ENCODE measurements at places on chromosomes 5 and 9. TPM values are rescaled to one million over a fixed set of nuclear protein-coding genes. Genes with fewer than 3 reads are reported as not detected.
A peak's percentile ranks its signal among the peaks of the same experiment; 100 is the strongest.

DNA sequence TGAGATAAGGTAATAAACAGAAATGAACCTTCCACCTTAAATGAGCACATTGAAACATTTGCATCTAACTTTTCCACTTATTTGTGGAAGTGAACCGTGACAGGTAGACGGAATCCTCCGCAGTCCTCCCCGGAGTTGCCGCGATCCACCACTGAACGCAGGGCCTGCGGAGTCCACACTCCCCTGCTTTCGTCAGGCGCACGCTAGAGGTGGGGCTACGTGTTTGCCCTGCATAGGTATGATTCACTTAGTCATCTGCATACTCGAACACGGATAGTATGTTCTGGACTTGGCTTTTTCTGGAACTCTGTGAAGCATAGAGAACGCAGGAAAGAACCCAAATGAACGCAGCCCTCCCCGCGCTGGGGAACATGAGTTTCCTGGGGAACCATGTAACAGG lies 272.8 kb upstream of the IRX4 start:
- DNase-seq: no peak
- no peaks in the 10 kb centered on the region for H3K36me3 ChIP-seq
- no peaks in the 10 kb centered on the region for H3K4me1 ChIP-seq
- H3K4me3 ChIP-seq: no peak overlapping the region
- H3K27me3 ChIP-seq: no peaks in the 10 kb centered on the region

TLR4 gene
- total RNA-seq: 0.07 TPM

DNA sequence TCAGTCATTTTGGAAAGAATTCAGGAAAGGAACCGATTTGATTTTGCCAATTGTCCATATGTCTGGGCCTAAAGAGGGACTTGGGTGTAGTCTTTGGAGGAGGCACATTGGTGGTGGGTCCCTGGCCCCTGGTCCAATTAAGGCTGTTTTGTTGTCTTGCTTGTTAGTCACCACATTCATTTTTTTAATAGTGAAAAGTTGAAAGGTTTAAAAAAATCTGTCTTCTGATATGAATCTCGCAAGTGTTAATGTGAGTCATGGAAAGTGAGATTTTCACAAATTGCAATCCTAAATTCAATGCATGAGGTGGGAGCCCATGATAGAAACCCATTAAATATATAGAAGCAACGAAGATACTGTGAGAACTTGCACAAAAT lies 165.9 kb upstream of the OTULINL start:
- H3K36me3 ChIP-seq: peaks cover 50% of the 10 kb centered on the region
- peaks cover 3% of the 10 kb centered on the region for H3K4me1 ChIP-seq
- H3K27ac ChIP-seq: peak overlapping the region; percentile 59
- H3K4me3 ChIP-seq: no peak overlapping the region
- no peaks in the 10 kb centered on the region for H3K27me3 ChIP-seq

GABRA6 gene
- not detected for total RNA-seq

GRCh38 chr9:132877824-132878694 lies at the start of gene AK8:
Gene AK8 (minus strand): TSS chr9:132878284. CDS start chr9:132878255, 29 bp downstream.
- no peaks in the 10 kb centered on the region for H3K36me3 ChIP-seq
- peak; percentile 89 for DNase-seq
- H3K27me3 ChIP-seq: peaks cover 24% of the 10 kb centered on the region
- peak within 1 kb of the TSS; percentile 24 for H3K27ac ChIP-seq

ADRA1B gene
- total RNA-seq: 0.68 TPM

GRCh38 chr5:7415123-7415522 lies 19.2 kb downstream of the ADCY2 start:
- no peaks in the 10 kb centered on the region for H3K27me3 ChIP-seq
- H3K4me3 ChIP-seq: no peak overlapping the region
- DNase-seq: no peak
- H3K36me3 ChIP-seq: peaks cover 43% of the 10 kb centered on the region
- H3K27ac ChIP-seq: no peak overlapping the region

- no peak overlapping the region for H3K27ac ChIP-seq
- no peak overlapping the region for H3K4me3 ChIP-seq
- no peak for DNase-seq
- H3K4me1 ChIP-seq: no peaks in the 10 kb centered on the region
Observed at GRCh38 chr9:135370411-135371375, 108.9 kb upstream of the PPP1R26 start.

ZNF366 gene
- not detected for total RNA-seq

CCNO gene
- 4.6 TPM for total RNA-seq

DNA sequence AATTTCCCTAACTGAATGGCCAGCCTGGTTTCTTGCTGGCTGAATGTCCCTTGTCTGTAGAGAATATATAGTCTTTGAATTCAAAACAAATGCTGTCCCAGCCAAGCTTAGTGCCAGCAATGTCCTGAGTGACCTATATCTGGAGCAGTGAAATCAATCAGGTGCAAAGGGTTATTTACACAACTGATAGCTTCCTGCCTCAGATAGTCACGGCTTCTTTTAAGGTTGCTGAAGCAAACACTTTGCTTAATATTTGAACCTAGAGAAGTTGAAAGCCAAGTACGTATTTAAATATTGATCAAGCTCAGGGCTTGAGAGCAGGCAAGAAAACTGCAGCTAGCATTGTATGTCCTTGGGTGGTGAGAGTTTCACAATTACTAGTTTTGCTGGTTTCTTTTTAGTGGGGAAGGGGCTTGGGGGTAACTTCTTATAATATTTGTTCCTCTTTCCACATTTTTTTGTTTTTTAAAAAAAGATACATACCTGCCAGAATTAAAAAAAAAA lies 2.0 kb upstream of the ARHGEF28 start:
- H3K4me3 ChIP-seq: no peak overlapping the region
- no peaks in the 10 kb centered on the region for H3K4me1 ChIP-seq
- H3K27ac ChIP-seq: no peak overlapping the region
- DNase-seq: no peak
- no peaks in the 10 kb centered on the region for H3K36me3 ChIP-seq

DNA sequence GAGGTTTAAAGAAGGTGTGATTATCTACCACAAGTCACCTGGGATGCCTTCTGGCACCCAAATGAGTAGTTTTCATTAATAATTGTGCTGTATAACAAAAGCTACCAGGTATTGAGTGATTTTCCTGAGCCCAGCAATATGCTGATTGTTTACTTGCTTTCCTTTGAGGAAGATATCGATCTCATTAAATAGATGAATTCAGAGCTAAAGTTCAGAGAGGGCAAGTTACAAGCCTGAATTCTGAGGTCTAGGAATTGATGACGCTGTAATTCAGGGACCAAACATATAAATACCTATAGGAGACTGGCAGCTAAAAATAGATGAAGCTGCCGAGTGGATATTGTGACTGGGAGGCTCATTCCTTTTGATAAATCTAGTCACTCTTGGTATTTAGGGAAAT lies 1.1 kb downstream of the ERCC6L2 start:
- no peaks in the 10 kb centered on the region for H3K27me3 ChIP-seq
- no peaks in the 10 kb centered on the region for H3K4me1 ChIP-seq
- H3K4me3 ChIP-seq: no peak overlapping the region
- peaks cover 13% of the 10 kb centered on the region for H3K36me3 ChIP-seq
- H3K27ac ChIP-seq: no peak overlapping the region
- no peak for DNase-seq

GRCh38 chr9:92977279-92977678 lies 30.0 kb downstream of the FGD3 start:
- no peaks in the 10 kb centered on the region for H3K4me1 ChIP-seq
- no peak for DNase-seq
- no peaks in the 10 kb centered on the region for H3K36me3 ChIP-seq
- H3K27ac ChIP-seq: no peak overlapping the region
- no peak overlapping the region for H3K4me3 ChIP-seq
- H3K27me3 ChIP-seq: no peaks in the 10 kb centered on the region

HBEGF gene
- 2.3 TPM for total RNA-seq

DNA sequence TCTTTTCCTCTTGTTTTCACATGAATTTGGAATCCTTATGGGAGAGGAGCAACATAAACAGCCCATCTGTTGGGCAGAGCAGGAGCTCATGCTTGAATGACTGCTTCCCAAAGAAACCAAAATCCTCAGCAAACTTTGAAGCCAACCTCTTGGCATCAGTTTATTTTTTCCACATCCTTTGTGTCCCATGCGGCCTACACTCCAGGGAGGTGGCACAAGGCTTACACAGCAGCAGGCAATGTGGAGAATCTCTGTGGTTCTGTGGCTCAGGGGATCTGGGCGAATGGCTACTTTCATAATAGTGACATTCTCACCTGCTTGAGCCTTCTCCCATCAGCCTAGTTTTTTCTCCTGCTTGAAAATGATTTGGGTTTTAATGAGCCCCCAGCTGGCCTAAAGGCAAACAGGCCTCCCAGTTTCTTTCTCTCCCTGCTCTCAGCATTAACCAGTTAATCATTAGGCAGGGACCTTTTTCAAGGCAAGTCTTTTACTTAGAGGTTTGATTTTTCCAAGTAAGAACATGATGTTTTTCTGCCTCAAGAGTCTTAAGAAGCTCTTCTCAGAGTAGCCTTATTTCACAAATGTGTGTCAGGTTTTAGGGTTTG lies 370.3 kb downstream of the ARHGEF28 start:
- no peak for DNase-seq
- H3K4me3 ChIP-seq: no peak overlapping the region
- no peaks in the 10 kb centered on the region for H3K36me3 ChIP-seq

DNA sequence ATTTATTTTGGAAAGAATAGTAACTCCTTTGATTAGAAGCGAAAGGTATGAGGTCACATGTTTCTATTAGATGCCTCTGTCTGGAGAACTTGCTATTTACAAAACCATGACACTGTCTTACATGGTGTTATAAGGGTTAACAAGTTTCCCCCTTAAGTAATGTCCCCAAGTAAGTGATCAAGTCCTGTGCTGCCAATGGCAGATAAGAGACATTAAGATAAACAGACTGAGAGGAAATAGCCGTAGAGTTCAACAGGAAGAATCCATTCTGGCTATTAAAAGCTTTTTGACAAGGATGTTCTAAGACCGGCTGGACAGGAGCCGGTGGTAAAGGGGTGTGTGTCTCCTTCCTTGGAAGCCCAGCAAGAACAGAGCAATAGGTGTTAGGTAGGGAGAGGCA lies 257.5 kb downstream of the GADD45G start:
- no peak overlapping the region for H3K27ac ChIP-seq
- H3K4me3 ChIP-seq: no peak overlapping the region
- no peaks in the 10 kb centered on the region for H3K36me3 ChIP-seq
- peaks cover 7% of the 10 kb centered on the region for H3K4me1 ChIP-seq

CDC20B gene
- total RNA-seq: 0.13 TPM

ALDH7A1 gene
- total RNA-seq: 124 TPM

DNA sequence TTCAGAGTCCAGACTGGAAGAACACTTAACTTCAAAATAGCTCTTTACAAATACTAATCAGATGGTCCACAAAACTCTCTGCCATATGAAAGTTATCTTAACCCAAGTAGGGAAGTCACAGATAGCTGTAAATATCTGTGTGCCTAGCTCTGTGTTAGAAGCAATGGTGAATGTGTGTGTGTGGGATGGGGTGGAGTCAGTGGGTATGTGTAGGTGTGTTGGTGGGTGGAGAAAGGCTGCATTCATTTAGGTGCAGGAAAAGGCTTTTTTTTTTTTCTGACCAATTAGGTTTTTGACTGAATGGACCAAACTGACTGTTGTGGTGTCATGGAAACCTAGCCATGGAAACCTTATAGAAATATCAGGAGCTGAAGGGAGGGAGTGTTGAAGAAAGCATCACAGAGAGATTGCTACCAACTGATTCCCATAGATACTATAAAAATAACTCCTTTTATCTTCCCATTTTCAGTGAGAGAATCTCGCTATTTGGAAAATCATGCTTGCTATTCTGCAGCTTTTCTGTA lies 156.2 kb upstream of the NR3C1 start:
- no peak for DNase-seq
- no peak overlapping the region for H3K4me3 ChIP-seq
- no peaks in the 10 kb centered on the region for H3K4me1 ChIP-seq
- H3K27ac ChIP-seq: no peak overlapping the region
- no peaks in the 10 kb centered on the region for H3K36me3 ChIP-seq

All from endodermal cell (in vitro differentiated cells).